ENCODE measurements at places on chromosomes 6 and 20.
A peak's percentile ranks its signal among the peaks of the same experiment; 100 is the strongest.

DNA sequence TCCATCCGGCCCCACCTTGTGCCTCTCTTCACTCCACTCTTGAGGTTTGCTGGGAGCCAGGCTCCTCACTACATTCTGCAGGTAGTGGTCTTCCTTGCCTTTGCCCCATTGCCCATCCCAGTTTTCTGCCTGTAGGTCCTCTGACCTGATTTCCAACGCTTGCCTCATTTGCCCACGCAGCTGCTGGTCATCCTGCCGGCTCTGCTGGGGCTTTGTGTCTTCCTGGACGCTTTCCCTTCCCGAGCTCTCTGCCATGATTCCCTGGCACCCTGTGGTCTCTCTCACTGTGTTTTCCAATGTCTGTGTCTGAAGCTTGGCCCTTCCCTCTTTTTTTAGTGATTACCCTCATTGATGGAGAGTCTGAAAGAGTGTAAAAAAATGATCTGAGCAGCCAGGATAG is 451.6 kb downstream of the UTRN start:
- DNase-seq: no peak

- DNase-seq: no peak
Observed at GRCh38 chr6:32539839-32540238, 9.8 kb upstream of the HLA-DRB5 start.

- DNase-seq: no peak
Observed at GRCh38 chr6:29561091-29561490, 1.6 kb upstream of the UBD start.

DNA sequence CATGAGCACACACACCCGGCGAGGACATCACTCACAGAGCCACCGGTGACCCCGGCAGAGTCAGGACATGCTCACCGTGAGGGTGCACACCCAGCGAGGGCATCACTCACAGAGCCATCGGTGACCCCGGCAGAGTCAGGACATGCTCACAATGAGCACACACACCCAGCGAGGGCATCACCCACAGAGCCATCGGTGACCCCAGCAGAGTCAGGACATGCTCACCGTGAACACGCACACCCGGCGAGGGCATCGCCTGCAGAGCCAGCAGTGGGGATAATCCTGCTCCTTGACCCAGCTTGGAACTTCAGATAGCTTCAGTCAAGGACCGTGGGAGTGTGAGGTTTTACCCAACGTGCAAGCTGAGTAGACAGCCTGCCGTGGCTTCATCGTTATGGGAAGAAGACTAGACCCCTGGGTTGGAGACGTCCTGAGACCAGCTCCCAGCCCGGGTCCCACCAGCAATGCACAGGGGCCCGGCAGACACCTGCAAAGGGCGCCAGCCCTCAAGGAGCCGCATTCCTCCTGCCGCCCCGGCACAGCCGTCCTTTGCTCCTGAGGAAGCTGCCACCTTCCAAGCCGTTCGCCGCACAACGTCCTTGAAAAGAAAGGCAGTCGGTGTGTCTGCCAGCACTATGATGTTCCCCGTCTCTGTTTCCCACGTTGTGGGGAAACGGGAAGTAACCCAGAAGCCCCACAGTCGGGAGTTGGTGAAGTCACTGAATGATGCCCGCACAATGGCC is 192.3 kb downstream of the DLL1 start:
- peak; percentile 6 for DNase-seq

GRCh38 chr6:34246563-34247391 is 2.0 kb downstream of the SMIM29 start:
- no peak for DNase-seq

DNA sequence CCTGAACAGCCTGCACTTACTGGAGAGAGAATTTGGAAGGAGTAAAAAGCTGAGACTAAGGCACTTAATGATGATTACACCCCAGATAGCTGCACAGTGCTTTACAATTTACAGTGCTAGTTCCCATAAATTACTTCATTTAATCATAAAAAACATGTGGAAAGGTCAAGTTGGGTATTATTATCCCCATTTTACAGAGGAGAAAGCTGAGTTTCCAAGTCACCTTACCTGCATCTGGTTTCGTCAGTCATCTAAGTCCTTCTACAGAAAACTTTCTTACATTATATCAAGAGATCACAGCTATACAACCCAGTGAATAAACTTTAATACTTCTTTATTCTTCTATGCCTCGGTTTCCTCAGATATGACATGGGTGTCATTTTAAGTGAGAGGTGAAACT is 3.3 kb downstream of the PTPRK start:
- no peak for DNase-seq

DNA sequence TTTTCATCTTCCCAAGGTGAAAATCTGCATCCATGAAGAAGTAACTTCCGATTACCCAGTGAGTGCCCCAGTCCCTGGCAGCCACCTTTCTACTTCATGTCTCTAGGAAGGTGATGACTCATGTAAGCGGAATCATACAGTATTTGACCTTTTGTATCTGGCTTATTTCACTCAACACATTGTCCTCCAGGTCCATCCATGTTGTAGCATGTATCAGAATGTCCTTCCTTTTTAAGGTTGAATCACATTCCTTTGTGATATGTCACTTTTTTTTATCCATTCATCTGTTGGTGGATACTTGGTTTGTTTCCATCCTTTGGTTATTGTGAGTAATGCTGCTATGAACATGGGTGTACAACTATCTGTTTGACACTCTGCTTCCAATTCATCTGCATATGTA is 176.3 kb upstream of the CDYL start:
- DNase-seq: no peak

DNA sequence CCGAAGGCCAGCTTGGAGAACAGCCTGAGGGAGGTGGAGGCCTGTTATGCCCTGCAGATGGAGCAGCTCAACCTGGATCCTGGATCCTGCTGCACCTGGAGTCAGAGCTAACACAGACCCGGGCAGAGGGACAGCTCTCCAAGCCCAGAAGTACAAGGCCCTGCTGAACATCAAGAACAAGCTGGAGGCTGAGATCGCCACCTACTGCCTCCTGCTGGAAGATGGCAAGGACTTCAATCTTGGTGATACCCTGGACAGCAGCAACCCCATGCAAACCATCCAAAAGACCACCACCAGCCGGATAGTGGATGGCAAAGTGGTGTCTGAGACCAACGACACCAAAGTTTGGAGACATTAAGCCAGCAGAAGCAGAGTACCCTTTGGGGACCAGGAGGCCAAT is 223.5 kb upstream of the ID4 start:
- DNase-seq: no peak

DNA sequence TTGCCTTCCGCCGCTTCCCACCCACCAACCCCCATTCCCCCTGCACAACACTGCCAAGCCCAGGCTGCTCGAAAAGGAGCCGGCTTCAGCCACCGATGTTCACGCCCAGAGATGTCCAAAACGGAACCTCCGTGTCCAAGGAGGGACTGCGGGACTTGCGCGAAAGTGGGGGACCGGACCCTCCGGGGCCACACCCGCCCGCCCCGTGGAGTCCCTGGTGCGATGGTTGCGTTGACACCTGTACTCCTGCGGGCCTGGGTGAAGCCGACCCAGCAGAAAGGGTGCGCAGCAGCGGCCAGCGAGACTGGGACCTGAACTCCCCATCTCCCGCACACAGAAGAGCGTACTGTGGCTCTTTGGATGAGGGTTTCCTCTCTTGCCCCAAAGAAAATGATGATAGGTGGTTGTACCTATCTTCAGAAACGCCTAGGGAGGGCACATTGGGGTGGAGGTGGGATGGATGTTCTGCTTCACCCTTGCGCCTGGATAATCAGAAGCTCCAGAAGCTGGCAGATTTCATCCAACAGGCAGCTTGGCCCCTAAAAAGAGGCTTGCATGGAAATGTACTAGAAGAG is 1.9 kb upstream of the VGLL2 start:
- no peak for DNase-seq

DNA sequence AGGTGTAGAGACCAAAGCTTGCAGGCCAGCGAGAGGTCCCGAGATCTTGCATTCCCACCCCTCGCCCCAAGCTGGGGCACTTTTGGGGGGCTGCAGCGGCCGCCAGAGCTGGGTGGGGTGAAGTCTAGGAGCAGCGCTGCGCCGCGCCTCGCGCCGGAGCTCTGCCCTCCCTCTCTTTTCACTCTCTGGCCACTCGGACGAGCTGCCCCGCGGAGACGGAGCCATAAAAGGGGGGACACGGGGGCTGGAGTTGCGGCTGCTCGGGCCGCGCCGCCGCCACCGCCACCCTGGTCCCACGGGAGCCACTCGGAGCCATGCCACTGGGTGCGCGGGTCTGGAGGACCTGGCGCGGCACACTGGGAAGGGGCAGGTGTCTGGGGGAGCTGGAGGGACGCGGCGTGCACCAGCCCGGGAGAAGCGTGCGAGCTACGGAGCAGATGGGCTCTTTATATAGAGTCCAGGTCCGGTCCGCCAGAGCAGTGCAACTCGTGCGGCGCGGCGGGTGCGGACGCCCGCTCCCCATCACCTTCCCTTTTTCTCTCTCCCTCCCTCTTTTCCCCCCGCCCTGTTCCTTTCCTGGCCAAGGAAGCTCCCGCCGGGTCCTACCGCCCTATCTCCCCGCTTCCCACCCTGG is 687 bp upstream of the HTR1B start:
- no peak for DNase-seq

GRCh38 chr20:51634257-51634656 is 91.7 kb upstream of the NFATC2 start:
- DNase-seq: peak; percentile 61

GRCh38 chr6:154956771-154957522 is 38.2 kb upstream of the TIAM2 start:
- no peak for DNase-seq

DNA sequence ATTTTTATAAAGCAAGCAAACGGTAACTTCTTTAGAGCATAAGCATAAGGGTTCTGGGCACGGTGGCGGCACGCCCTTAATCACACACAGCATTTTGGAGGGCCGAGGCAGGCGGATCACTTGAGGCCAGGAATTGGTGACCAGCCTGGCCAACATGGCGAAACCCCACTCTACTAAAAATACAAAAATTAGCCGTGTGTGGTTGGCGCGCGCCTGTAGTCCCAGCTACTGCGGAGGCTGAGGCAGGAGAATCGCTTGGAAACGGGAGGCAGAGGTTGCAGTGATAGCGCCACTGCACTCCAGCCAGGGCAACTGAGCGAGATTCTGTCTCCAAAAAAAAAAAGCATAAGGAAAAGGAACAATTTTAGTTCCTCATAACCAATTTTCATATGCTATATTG is 2.6 kb downstream of the SENP6 start:
- no peak for DNase-seq

DNA sequence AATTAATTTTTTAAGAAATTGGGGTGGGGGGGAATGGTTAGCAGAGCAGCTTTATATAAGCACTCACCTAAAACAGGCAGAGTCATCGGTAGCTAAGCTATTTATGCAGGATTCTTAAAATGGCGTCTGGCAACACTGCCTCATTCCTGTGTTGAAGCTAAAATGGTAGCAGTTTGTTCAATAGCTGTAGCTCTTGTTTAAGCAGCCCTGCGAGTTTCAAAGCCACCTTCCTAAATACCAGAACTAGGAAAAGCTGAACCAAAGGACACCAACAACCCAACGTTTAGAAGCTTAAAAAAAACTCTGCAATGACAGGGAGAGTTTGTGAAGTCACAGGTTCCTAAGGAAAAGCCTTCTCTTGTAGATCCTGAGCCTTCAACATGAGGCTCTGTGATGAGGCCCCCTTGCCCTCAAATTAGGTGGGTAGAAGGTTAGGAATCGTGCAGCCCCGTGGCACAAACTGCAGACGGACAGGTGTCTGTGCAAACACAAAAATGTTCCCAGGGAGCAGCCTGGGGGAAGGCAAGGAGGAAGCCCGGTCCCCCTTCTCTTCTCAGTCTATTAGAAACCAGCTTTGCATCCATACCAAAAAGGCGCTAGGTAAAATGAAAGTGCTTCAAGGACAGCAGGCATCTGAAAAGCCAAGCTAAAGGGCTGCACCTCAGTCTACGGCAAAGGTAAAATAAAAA is 4.7 kb downstream of the ZMYND8 start:
- DNase-seq: no peak

GRCh38 chr20:19820555-19821211 is 62.6 kb downstream of the RIN2 start:
- DNase-seq: no peak

GRCh38 chr6:38220069-38220723 is 400.7 kb downstream of the ZFAND3 start:
- DNase-seq: no peak
